ENCODE measurements at places on chromosomes 7 and 10. TPM values are rescaled to one million over a fixed set of nuclear protein-coding genes. Genes with fewer than 3 reads are reported as not detected.

- DNase-seq: no peak
- H3K27me3 ChIP-seq: no peaks in the 10 kb centered on the region
- peak overlapping the region; percentile 32 for H3K27ac ChIP-seq
- no peak overlapping the region for H3K4me3 ChIP-seq
- H3K36me3 ChIP-seq: no peaks in the 10 kb centered on the region
Observed at GRCh38 chr10:89080660-89081059, 90.1 kb downstream of the FAS start.

HYAL4 gene
- not detected for total RNA-seq

GRCh38 chr7:129431911-129432643, 2.2 kb upstream of the STRIP2 start:
- DNase-seq: no peak
- H3K27me3 ChIP-seq: no peaks in the 10 kb centered on the region
- H3K4me1 ChIP-seq: no peaks in the 10 kb centered on the region
- H3K27ac ChIP-seq: no peak overlapping the region

DNA sequence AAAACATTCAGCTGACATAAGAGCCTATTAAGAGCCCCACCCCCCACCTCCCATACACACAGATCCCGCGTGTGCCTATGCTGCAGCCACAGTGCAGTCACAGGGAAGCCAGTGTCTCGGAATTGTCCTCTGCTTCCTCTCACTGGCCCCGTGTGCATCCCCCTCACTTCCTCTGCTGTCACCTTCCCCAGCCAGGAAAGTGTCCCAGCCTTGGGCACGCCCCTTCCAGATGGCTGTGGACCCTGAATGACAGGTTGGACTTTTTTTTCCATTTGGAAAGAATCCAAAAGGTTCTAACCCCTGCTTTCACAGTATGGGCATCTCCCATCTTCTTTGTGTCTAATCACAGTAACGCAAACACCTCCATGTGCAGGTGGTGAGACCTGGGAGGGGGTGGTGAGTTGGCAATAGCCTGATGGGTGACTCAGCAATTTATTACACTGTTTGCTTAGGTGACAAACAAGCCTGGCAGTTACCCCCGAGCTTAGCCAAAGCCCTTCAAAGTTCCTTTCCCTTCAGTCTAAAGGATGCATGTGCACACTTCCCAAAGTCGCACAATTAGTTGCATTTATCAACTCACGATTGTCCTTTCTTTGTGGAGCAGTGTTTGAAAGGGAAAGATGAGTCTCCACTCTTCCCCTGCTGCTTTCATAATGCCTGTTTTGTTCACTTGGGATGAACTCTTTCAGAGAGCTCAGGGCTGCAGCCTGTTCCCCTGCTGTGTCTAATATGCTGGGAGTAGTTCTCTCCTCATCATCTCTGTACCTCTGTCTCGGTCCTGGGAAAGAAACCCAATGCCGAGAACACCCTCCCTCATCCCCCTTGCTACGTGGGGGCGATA, 67.5 kb upstream of the EFCAB10 start:
- no peak overlapping the region for H3K27ac ChIP-seq
- H3K27me3 ChIP-seq: no peaks in the 10 kb centered on the region
- H3K36me3 ChIP-seq: no peaks in the 10 kb centered on the region
- no peak for DNase-seq
- no peak overlapping the region for H3K4me3 ChIP-seq

EGR2 gene
- total RNA-seq: not detected

HTRA1 gene
- 98.3 TPM for total RNA-seq

Measured in uterus (tissue), 4 donors.